ENCODE measurements at places on chromosomes 4 and X.
A peak's percentile ranks its signal among the peaks of the same experiment; 100 is the strongest.

- peak; percentile 85 for DNase-seq
These were observed at the start of gene MAN2B2 for GRCh38 chr4:6574747-6575502. MAN2B2 (plus strand) TSS chr4:6575189; CDS start chr4:6575211, 22 bp downstream.

DNA sequence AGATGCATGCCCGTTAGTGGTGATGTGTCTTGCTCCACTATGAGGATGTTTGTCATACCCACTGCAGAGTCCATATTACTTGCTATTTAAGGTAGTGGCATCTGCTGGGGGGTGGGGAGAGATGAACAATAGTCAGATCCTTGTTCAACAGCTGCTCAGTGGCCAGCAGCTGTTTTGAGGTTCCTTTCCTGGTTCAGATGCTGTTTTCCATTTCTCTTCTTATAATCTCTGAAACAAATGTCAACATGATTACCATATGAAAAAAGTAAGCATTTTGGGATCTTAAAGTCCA is 1567.9 kb upstream of the TENM3 start:
- no peak for DNase-seq

GRCh38 chr4:2830632-2831610 is 12.7 kb upstream of the ADD1 start:
- DNase-seq = no peak

DNA sequence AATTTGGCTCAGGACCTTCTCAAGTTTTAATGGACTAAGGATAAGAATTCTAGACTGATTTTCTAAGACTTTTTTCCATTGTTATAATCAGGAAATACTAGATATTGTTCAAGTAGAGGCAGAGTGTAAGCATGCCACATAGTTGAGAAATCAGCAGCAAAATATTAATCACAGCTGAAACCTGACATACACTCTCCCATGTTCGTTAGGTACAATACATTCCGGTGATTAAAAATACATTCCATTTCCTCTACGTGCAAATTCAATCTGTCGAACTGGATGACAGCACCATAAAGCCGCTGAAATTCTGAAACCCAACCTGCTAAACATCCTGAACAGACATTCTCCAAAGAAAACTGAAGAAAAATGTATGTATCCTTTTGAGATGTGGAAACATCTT is 587.6 kb upstream of the DIPK2B start:
- DNase-seq = no peak

DNA sequence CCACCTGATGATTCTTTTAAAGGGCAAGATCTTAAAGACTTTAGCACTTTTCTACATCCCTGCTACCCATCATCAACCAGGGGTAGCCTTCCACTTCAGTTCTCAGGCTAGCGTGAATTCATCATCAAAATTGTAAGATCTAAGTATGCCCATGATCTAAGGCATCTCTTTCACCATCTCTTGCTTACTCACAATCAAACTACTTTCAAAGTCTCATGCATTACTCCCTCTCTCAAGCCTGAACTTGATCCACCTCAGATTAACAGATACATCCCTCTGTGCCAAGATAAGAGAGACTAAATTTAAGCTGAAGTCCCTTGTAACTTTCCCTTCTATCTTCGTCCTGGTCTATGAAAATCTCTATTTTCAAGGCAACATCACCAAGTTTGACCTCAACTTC is 62.8 kb downstream of the DHX15 start:
- DNase-seq = no peak

DNA sequence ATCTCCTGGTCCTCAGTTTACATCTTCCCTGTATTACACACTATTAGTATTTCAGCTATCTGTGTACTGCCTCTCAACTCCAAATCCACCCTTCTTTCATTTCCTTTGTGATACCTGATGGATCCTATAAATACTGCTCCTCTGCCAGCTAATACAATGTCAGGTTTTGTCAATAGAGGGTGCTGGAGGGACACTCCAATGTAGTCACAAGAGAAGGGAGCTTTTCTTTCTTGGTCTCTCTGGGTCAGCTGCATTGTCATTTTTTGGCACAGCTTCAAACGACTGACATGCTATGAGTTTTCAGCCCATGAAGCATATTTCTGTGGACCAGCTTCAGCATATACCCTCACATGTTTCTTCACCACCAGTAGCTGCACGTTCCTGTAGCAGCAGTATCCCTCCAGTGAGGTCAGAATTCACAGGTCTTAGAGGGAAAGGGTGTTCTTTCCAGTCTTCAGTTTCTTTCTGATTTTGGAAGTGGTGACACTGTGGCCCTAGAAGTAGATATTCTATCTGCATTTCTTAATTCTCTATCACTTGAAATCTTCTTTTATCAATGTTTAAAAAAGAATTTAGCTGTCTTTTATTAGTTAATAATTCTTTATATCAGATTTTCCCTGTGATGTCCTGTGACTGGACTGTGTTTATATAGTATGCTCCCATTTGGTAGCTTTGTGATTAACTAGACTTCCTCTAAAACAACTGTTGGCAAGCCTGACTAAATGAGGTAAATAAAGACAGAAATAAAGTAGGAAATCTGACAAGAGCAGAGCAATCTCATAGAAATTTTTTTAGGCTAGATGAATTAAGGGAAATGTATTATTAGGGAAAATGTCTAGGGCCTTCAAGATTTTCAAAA is 60.6 kb downstream of the GABRA2 start:
- no peak for DNase-seq

DNA sequence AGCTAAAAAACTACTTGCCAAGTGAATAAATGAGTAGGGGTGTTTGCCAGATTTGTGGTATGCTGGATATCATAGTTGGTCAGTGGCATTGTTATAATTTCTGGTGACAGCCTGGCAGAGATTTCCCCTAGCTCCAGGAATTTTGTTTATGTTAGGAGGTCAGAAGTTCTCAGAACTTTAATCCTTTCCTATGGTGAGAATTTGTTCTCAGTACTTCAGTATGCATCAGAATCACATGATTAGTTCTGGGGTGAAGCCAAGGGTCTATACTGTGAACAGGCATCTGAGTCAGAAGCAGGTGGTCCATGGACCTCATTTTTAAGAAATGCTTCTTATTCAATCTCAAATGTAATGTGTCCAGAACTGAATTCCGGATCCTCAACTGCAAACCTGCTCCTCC is 10.5 kb downstream of the RASSF6 start:
- DNase-seq = no peak

DNA sequence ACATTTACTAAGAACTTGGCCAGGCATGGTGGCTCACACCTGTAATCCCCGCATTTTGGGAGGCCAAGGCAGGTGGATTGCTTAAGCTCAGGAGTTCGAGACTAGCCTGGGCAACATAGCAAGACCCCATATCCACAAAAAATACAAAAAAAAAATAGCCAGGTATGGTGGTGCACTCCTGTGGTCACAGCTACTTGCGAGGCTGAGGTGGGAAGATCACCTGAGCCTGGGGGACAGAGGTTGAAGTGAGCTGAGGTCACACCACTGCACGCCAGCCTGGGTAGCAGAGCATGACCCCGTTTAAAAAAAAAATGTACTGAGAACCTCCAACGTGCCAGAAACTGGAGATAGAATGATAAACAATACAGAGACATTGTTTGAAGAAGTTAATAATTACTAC is 8.0 kb downstream of the OPRPN start:
- no peak for DNase-seq

- peak; percentile 61 for DNase-seq
These were observed 76.5 kb upstream of the BCOR start for GRCh38 chrX:40174001-40174853.

DNA sequence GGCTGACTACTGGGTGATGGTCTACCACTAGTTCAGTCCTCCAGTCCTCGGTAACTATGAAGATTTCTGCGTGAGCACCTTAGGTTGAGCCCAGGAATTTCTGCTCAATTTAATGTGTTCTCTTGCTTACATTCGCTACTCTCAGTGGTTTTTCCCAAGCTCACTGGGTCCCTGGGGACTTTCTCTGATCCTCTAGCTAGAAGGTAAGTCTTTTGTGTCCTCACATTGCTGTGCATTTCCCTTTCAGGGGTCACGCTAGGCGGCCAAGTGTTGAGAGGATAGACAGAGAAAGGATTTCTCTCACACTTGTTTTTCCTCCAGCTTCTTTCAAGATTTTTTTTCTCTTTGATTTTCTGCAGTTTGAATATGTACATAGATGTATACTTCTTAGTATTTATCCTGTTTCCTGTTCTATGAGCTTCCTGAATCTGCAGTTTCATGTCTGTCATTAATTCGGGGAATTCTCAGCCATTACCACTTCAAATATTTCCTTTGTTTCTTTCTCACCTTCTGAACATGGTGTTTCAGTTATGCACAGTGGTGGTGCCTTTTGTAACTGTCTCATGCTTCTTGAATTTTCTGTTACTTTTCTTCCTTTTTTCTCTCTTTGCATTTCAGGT is 17.5 kb downstream of the MAGEA9 start:
- DNase-seq = no peak

- DNase-seq = no peak
These were observed 62.3 kb upstream of the ADAMTS3 start for GRCh38 chr4:72631296-72631695.

Data from stimulated activated CD4-positive, alpha-beta T cell treated with anti-CD3 and anti-CD28 coated beads, Interleukin-12 subunit alpha, Interleukin-12 subunit beta, amount 100 ng/mL, for 4 hours (primary cell).